Aorta (tissue), 5 donors: ENCODE measurements at places on chromosomes 13 and 19. TPM values are rescaled to one million over a fixed set of nuclear protein-coding genes. Genes with fewer than 3 reads are reported as not detected.
A peak's percentile ranks its signal among the peaks of the same experiment; 100 is the strongest.

DNA sequence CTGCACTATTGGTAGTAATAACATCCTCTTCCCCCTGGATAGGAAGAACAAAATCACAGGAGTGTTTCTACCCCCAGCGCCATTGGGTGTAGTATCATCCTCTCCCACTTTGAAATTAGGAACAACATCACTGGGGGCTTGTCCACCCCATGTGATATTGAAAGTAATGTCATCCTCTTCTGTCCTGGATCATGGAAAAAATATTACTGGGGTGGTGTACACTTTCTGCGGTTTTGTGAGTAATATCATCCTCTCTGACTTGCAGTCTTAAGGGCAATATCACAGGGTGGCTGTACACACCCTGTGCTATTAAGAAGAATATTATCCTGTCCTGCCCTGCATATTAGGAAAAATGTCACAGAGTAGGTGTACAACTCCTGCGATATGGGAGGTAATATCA is 4.9 kb upstream of the RGCC start:
- H3K36me3 ChIP-seq: no peaks in the 10 kb centered on the region
- no peak overlapping the region for H3K4me3 ChIP-seq
- H3K27ac ChIP-seq: no peak overlapping the region
- DNase-seq: no peak
- no peaks in the 10 kb centered on the region for H3K27me3 ChIP-seq

The SERP2 gene
- 5.2 TPM for total RNA-seq

GRCh38 chr13:49464085-49464484 is 20.0 kb downstream of the SETDB2 start:
- no peaks in the 10 kb centered on the region for H3K4me1 ChIP-seq
- no peak overlapping the region for H3K27ac ChIP-seq
- no peak for DNase-seq
- peaks cover 3% of the 10 kb centered on the region for H3K36me3 ChIP-seq

DNA sequence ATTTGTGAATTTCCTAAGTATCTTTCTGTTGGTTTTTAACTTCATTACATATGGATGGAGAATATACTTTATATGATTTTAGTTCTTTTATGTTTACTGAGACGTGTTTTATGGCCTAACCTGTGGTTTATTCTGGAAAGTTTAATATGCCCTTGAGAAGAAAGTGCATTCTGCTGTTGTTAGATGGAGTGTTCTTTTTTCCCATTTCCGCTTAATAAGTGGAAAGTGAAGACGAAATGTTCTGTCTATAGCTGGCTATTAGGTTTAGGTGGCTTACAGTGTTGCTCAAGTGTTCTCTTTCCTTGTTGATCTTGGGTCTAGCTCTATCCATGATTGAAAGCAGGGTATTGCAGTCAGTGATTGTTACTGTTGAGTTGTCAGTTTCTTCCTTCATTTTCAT is 17.2 kb upstream of the TIMM50 start:
- DNase-seq: no peak
- no peaks in the 10 kb centered on the region for H3K4me1 ChIP-seq
- H3K4me3 ChIP-seq: no peak overlapping the region
- no peak overlapping the region for H3K27ac ChIP-seq
- H3K27me3 ChIP-seq: no peaks in the 10 kb centered on the region

- no peak overlapping the region for H3K27ac ChIP-seq
- no peaks in the 10 kb centered on the region for H3K27me3 ChIP-seq
- no peaks in the 10 kb centered on the region for H3K36me3 ChIP-seq
Measured at GRCh38 chr19:48419158-48419920, 25.9 kb downstream of the GRIN2D start.

DNA sequence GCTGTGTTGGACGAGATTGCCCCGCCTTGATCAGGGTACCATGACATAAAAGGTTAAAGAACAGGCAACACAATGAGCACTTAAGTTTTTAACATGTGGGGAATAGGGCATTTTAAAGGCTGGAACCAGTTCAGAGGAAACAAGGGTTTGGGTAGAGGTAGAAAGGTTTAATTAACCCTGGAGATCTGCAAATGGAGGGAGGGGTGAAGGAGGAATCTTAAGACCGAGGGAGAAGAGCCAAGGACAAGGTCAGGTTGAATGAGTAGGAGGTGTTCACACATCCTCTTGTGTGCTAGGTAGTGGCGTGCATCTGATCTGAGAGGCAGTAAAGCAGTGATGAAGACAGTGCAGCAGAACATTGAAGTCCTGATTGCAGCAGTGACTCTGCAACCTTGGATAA is 28.5 kb downstream of the SKA3 start:
- no peaks in the 10 kb centered on the region for H3K27me3 ChIP-seq
- no peak overlapping the region for H3K4me3 ChIP-seq
- H3K4me1 ChIP-seq: no peaks in the 10 kb centered on the region
- peaks cover 5% of the 10 kb centered on the region for H3K36me3 ChIP-seq
- H3K27ac ChIP-seq: no peak overlapping the region

The SIGLEC10 gene
- total RNA-seq: 4.0 TPM

The CNFN gene
- not detected for total RNA-seq

DNA sequence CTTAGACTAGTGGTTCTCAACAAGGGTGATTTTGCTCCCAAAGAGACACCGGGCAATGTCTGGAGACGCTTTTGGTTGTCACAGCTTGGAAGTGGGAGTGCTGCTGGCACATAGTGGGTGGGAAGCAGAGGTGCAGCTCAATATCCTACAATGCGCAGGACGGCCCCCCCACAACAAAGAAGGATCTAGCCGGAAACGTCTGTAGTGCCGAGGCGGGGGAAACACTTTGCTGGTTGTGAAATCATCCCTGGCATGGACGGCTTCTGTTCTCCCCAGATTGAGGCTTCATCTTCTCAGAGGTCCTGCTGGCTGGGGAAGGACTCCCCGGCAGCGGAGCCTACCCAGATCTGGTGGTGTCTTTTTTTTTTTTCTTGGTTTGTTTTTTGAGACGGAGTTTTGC is 13.4 kb upstream of the SYT5 start:
- no peaks in the 10 kb centered on the region for H3K27me3 ChIP-seq
- no peak for DNase-seq
- H3K36me3 ChIP-seq: no peaks in the 10 kb centered on the region
- H3K4me1 ChIP-seq: no peaks in the 10 kb centered on the region
- no peak overlapping the region for H3K4me3 ChIP-seq
- no peak overlapping the region for H3K27ac ChIP-seq

DNA sequence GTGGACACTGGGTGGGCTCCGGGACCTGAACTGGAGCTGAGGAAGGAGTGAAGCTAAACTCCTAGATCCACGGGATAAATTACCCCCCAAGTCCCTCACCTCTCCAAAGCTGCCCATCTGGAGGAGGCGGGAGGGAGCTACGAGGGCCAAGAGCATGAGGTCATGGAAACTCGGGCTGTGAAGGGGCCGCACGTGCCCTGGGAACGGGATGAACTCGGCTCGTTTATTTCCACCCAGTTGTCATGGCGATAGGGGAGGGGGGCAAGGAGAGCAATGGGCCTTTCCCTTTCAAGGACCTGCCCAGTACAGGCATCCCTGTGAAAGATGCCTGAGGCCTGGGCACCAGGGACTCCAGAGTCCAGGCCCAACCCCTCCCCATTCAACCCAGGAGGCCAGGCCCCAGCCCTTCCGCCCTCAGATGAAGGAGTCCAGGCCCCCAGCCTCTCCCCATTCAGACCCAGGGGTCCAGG is 3.8 kb downstream of the PPP1R12C start:
- no peaks in the 10 kb centered on the region for H3K27me3 ChIP-seq
- DNase-seq: peak; percentile 96
- peak overlapping the region; percentile 73 for H3K27ac ChIP-seq
- no peaks in the 10 kb centered on the region for H3K4me1 ChIP-seq
- no peak overlapping the region for H3K4me3 ChIP-seq
- no peaks in the 10 kb centered on the region for H3K36me3 ChIP-seq

The OR7C1 gene
- not detected for total RNA-seq

- no peaks in the 10 kb centered on the region for H3K27me3 ChIP-seq
- H3K27ac ChIP-seq: no peak overlapping the region
- no peaks in the 10 kb centered on the region for H3K4me1 ChIP-seq
- no peak overlapping the region for H3K4me3 ChIP-seq
- DNase-seq: no peak
Measured at GRCh38 chr19:38743394-38744297, 628 bp downstream of the CAPN12 start.

The SIGLEC8 gene
- 0.16 TPM for total RNA-seq

The STRN4 gene
- 63.4 TPM for total RNA-seq

DNA sequence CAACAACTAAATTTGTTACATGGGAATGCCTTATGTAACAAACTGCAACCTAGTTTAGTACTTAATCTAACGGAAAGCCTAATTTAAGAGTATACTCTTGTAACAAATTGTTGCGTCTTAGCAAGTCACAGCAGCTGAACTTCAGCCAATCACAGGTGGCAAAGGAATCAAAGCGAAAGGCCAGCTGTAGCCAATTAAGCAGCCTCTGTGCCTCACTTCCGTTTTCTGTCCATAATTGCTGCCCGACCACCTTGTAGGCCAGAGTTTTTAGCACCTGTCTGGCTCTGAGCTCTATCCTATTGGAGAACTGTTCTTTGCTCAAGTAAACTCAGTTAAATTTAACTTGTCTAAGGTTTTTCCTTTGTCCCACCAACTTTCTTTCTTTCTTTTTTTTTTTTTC is 18.1 kb upstream of the HSPH1 start:
- DNase-seq: no peak
- no peak overlapping the region for H3K4me3 ChIP-seq
- H3K36me3 ChIP-seq: no peaks in the 10 kb centered on the region
- no peak overlapping the region for H3K27ac ChIP-seq
- H3K27me3 ChIP-seq: no peaks in the 10 kb centered on the region
